ENCODE measurements at places on chromosomes 1 and 21.

DNA sequence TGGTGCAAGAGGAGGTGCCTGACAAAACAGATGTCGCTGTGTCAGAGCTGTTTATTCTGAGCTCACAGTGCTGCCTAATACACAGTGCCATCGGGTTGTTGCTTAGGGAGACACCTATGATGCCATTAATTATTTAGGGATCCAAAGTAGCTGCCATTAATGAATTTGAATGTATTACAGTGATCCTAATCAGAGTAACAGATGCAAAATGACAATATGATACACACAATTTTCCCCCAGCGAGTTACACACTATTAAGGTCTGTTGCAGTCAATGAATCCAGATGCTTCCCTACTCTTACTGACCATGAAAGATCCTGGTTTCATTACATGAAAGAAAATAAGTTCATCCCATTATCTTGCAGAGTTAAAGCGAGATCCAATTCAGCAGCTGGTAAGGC is 91.3 kb downstream of the RWDD3 start:
- no peak for DNase-seq

- DNase-seq, result no peak
These were observed 304.0 kb downstream of the HHIPL2 start for GRCh38 chr1:222243902-222244301.

GRCh38 chr1:33049371-33049770 is 12.7 kb upstream of the AK2 start:
- no peak for DNase-seq

- no peak for DNase-seq
These were observed 118.3 kb upstream of the FGGY start for GRCh38 chr1:59178339-59179187.

GRCh38 chr1:219159946-219160645 is 13.6 kb upstream of the LYPLAL1 start:
- no peak for DNase-seq

DNA sequence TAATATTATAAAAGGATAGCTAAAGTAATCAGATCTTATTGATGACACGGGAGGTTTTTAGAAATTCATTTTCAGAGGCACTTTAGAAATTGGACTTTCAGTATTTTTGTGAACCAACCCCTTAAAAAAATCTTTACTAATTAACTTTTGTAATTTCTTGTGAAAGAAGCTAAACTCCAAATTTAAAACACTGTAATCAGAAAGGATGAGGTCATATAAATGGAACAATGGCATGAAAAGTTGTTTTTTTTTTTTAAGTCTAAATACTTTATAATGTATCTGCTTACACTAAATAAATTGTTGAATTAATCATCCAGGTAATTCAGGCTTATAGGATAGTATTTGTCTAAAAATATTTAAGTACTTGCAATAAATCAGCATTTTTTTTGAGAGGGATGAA is 9.0 kb downstream of the ZBTB18 start:
- no peak for DNase-seq

- DNase-seq, result no peak
These were observed 200.3 kb downstream of the HHIPL2 start for GRCh38 chr1:222347627-222348026.

DNA sequence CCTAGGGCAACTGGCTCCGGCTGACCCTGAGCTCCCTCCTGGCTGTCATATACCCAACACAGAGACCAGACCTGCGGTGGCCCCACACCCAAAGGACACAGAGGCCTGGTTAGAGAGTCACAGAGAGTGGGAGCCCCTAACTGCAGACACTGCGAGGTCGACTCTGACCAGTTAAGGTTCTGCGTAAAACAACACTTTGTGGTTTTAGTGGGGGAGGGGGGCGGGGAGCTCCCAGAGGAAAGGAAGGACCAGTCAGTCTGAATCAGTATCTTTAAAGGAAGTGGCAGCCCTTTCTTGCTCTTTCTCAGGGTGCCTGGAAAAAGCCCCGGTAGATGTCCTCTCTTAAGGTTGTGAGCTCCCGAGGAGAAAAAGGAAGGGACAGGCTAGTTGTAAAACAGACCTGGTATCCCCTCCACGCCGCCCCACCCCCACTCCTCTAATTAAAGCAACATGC is 2.4 kb downstream of the SSBP3 start:
- no peak for DNase-seq

DNA sequence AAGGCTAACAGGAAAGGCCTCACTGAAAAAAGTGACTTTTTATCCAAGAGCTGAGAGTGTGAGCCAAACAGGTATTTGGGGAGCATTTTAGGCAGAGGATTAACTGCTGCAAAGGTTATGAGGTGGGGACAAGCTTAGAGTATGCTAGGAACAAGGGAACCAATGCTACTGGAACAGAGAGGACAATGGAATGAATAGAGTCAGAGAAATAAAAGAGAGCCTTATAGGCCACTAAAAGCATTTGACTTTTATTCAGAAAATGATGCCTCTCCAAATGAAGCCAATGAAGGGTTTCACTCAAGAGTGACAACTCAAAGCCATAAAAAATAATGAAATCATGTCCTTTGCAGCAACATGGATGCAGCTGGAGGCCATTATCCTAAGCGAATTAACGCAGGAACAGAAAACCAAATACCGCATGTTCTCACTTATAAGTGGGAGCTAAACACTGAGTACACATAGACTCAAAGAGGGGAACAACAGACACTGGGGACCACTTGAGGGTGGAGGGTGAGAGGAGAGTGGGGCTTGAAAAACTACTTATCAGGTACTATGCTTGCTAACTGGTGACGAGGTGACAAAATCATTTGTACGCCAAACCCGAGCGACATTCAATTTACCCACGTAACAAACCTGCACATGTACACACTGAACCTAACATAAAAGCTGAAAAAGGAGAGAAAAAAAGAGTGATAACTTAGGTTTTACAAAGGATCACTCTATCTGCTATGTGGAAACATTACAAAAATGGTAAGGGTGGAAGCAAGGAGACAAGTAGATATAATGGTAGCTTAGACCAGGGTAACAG is 11.1 kb downstream of the PTP4A2 start:
- DNase-seq, result no peak

All from CD4-positive, alpha-beta T cell treated with Interleukin-2 at 100 ng/mL for 4 hours (primary cell).